ENCODE measurements at places on chromosomes 5 and 9.
A peak's percentile ranks its signal among the peaks of the same experiment; 100 is the strongest.

DNA sequence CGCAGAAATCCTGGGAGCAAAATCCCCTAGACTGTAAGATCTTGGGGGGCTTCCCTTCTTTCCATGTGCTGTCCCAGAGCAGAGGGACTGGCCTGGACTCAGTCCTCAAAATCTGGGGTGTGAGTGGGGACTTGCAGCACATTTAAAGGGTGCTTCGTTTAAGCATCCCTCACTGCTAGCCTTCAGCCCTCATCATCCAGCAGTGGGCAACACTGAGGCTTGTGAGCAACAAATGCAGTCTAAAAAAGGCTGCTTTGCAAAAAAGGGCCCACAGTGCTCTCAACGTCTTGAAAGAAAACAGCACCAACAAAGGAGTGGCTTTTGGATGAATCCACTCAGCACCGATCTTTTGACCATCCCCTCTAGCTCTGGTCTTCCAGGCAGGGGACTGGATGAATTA, 128.3 kb upstream of the TBC1D2 start:
- DNase-seq = no peak

DNA sequence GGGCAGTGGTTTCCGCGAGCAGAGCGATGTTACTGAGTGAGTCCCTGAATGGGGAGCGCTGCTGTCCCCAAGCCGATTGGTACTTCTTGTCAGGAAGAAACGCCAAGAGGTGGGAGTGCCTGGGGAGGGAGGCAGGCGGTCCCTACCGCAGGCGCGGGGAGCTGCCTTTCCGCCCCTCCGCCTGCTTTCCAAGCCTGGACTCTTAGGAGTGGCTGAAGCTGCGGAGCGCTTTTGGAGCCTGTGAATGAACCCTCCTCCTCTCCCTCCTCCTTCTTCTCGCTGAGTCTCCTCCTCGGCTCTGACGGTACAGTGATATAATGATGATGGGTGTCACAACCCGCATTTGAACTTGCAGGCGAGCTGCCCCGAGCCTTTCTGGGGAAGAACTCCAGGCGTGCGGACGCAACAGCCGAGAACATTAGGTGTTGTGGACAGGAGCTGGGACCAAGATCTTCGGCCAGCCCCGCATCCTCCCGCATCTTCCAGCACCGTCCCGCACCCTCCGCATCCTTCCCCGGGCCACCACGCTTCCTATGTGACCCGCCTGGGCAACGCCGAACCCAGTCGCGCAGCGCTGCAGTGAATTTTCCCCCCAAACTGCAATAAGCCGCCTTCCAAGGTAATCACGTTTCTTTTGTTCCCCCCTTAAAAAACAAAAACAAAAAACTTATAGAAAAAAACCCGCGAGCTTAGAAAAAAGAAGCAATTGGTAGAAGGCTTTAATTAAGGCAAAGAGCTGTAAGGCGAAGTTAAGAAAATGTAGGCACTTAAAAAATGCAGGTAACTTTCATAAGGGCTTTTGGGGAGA, at the start of gene VCAN:
Gene VCAN (plus strand): TSS at position 340 of the 808 bp plus-strand sequence. CDS start 11,775 bp downstream, outside the sequence.
- peak; percentile 80 for DNase-seq

GRCh38 chr5:35811108-35811741, 45.5 kb upstream of the IL7R start:
- no peak for DNase-seq

DNA sequence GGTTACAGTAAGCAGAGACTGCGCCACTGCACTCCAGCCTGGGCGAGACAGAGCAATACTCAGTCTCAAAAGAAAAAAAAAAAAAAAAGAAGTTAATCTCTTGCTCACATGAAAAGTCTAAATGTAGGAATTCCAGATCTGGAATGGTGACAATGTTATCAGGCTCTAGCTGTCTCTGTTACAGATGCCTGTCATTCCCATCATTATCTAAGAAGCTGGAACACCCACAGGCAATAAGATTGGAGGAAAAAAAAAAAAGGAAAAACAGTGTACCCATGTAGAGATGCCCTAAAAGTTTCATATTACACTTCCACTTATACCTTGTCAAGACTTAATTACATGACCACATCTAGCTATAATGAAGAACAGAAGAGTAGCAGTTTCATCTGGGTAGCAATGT, 38.2 kb downstream of the PTBP3 start:
- no peak for DNase-seq

DNA sequence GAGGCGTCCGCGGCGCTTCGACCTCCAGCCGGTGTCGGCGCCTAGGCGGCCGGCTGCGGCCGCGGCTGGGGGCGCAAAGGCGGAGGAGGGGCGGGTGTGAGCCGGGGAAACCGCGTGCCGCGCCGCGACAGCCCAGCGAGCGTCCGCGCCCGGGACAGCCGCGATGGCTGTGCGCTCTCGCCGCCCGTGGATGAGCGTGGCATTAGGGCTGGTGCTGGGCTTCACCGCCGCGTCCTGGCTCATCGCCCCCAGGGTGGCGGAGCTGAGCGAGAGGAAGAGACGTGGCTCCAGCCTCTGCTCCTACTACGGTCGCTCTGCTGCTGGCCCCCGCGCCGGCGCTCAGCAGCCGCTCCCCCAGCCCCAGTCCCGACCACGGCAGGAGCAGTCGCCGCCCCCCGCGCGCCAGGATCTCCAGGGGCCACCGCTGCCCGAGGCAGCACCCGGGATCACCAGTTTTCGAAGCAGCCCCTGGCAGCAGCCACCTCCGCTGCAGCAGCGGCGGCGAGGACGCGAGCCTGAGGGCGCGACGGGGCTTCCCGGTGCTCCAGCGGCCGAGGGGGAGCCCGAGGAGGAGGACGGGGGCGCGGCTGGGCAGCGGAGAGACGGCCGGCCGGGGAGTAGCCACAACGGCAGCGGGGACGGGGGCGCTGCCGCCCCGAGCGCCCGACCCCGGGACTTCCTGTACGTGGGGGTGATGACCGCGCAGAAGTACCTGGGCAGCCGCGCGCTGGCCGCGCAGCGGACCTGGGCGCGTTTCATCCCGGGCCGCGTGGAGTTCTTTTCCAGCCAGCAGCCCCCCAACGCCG, 605 bp downstream of the CHSY3 start:
- DNase-seq = peak; percentile 66

- DNase-seq = no peak
Measured at GRCh38 chr9:20551236-20551635, 71.1 kb downstream of the MLLT3 start.

- DNase-seq = no peak
Measured at GRCh38 chr9:38026021-38026809, 42.8 kb downstream of the SHB start.

DNA sequence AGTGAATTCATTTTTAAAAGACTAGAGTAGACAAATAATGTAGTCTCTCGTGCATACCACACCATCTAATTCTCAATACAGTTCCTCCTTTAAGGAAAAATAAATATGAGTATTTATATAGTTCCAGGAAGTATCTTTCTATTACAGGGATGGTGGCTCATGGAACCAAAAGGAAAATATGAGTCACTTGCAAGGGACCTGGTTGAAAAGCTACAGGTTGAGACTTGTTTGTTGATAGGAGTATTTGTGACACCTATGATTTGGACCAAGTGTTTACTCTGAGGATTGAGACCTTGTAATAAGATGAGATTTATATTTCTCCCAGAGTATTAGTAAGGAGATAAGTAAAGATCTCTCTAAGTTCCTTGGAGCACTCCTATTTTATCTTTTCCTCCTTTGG, 67.4 kb downstream of the CDO1 start:
- no peak for DNase-seq

- DNase-seq = no peak
Measured at GRCh38 chr5:114296191-114296590, 65.7 kb upstream of the KCNN2 start.

GRCh38 chr9:6089300-6089699, 73.9 kb upstream of the RANBP6 start:
- DNase-seq = no peak

DNA sequence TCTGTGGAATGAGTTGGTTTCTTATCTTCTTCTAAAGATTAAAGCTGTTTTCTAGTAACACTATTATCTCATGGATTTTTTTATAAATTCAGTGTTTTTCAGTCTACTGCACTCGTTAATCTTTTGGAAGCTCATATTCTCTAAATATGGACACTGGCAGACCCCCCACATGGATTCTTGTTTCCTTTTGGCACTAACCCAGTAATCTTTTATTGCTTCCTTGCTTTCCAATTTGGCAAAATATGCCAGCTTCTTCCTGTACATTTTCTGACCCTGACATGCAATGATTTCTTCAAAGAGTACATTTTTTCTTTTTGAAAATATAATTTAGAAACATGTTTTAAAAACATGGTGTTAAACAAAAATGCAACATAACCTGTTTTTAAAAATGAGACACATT, 474.2 kb upstream of the FTMT start:
- no peak for DNase-seq

- no peak for DNase-seq
Measured at GRCh38 chr9:135476561-135477355, 2.8 kb upstream of the PPP1R26 start.

- DNase-seq = no peak
Measured at GRCh38 chr5:124718380-124718789, 28.1 kb downstream of the ZNF608 start.

- DNase-seq = no peak
Measured at GRCh38 chr5:116388564-116389258, 185.9 kb downstream of the SEMA6A start.

GRCh38 chr5:58871648-58872242, 288.9 kb downstream of the RAB3C start:
- DNase-seq = no peak

- DNase-seq = peak; percentile 89
Measured at GRCh38 chr9:21395778-21396717, 10.8 kb upstream of the IFNA2 start.

DNA sequence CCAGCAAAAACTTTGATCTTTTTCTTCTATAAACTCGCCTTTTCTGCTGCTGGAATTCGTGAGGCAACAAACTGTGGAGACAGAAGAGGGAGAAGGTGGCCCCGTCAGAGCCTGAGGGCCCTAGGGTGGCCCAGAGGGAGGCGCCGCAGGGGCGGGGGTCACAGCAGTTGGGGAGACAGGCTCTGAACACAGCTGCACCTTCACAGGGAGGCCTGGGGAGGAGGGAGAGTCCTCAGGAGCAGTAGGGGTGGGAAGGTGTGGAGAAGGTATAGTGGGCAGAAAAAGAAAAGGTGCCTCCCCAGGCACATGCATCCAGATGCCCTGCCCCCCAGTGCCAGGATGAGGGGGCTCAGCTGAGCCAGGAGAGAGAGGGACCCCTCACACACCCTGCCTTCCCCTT, 15.1 kb downstream of the PHF19 start:
- DNase-seq = no peak

DNA sequence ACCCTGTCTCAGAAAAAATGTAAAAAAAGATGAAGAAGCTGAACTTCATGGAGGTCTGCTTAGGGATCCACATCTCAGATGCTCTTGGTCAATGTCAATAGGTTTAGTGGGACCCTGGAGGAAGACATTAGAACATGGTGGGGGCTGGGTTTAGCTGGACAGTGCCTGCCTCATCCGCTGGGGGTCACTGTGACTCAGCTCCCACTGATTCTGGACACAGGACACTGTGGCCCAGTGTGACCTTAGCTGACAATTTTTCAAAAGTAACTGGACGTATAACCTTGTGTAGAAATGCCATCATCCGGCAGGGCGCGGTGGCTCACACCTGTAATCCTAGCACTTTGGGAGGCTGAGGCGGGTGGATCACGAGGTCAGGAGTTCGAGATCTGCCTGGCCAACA, 7.3 kb upstream of the HNRNPAB start:
- no peak for DNase-seq

GRCh38 chr9:130556396-130557076, 22.8 kb upstream of the FUBP3 start:
- no peak for DNase-seq

- no peak for DNase-seq
Measured at GRCh38 chr9:90802386-90802985, 867 bp downstream of the SYK start.

DNA sequence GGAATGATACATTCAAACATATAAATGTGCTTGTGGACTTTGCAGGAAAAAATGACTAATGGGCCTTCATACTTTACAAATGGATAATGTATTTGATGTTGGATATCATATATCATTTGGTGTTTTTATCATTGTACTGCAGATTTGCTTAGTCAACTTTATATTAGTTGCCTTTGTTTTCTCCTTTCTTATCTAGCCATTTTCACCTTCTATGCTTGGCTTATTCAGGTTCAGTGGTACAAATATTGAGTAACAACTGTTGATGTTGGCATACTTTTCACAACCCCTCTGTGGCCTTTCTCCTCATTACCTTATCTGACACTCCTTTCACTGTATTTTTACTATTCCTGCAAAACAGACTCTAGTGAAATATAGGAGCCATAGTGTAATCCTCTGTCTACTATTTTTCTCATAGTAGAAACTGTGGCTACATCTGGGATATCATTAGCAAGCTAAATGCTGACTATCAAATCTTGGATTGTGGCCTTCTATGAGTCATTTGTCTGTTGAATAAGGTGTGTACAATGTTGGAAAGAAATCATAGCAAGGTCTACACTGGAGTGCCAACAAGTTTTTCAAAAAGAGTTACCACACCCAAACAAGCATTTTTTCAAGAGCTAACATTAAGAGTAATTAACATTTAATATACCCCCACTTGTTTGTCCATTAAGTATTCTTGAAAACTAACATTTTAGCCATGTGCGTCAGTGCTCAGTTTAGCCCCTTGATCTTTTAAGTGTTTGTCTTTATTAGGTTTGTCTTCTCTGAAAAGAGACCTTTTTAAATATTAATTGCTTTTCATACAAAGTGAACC, 330.1 kb downstream of the ADGRV1 start:
- DNase-seq = no peak

GRCh38 chr5:55304584-55304983, 2.9 kb downstream of the DHX29 start:
- no peak for DNase-seq

GRCh38 chr5:147560718-147561331, 51.0 kb upstream of the DPYSL3 start:
- no peak for DNase-seq

DNA sequence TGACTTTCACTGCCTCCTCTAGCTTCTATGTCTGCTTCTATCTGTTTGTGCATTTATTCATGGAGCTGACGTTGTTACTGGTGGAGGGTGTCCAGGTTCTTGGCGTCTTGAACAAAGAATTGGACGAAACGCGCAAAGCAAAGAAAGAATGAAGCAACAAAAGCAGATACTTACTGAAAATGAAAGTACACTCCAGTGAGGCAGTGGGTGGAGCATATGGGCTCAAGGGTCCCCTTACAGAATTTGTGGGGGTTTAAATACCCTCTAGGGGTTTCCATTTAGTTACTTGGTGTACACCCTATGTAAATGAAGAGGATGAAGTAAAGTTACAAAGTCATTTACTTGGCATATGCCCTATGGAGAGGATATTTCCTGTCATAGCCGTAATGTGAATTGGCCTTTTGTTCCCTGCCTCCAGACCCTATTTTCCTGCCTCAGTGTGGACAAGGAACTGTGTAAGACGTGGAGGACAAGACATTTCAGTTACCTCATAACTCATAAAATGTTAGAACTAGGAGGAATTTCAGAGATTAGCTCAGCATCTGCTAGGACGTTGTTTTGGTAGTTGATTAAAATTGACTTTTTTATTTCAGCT, 3.1 kb downstream of the POLR3G start:
- no peak for DNase-seq

- no peak for DNase-seq
Measured at GRCh38 chr9:133995012-133995896, 3.1 kb upstream of the VAV2 start.

- DNase-seq = no peak
Measured at GRCh38 chr9:7177383-7177782, 419.6 kb downstream of the KDM4C start.
